ENCODE measurements at places on chromosomes 12 and 14.

DNA sequence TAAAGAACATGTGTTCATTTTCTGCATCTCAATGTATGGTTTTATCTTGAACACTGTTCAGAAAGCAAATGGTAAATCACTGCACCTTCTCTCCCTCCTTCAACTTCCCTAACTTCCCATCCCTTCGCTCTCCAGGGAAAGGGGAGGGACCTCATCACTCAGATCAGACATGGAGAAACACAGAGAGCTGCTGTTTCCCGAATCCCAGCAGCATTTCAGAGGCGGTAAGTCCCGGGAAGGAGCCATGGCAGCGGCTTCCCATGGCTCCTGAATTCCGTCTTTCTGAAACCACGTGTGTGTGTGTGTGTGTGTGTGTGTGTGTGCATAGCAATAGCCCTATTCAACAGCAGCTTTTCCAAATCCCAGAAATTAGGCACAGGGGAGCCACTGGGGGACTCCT is 125.4 kb upstream of the TMCC3 start:
- DNase-seq: no peak

DNA sequence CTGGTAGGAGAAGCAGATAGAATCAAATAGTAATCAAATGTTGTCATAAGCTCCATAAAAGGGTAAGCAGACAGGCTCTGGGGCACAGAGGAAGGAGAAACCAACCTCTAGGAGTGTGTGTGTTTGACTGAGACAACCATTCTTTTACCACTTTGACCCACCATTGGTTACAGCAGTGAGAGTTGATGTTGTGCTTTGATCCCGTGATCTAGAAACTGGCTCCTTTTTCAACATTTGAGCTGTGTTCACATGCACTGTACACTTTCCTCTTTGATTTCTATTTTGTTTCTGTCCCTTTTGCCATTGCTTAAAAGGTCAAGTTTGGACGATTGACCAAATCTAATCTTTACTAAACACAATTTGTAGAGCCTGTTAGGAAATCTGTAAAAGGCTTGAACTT is 108.0 kb downstream of the DAAM1 start:
- DNase-seq: no peak

DNA sequence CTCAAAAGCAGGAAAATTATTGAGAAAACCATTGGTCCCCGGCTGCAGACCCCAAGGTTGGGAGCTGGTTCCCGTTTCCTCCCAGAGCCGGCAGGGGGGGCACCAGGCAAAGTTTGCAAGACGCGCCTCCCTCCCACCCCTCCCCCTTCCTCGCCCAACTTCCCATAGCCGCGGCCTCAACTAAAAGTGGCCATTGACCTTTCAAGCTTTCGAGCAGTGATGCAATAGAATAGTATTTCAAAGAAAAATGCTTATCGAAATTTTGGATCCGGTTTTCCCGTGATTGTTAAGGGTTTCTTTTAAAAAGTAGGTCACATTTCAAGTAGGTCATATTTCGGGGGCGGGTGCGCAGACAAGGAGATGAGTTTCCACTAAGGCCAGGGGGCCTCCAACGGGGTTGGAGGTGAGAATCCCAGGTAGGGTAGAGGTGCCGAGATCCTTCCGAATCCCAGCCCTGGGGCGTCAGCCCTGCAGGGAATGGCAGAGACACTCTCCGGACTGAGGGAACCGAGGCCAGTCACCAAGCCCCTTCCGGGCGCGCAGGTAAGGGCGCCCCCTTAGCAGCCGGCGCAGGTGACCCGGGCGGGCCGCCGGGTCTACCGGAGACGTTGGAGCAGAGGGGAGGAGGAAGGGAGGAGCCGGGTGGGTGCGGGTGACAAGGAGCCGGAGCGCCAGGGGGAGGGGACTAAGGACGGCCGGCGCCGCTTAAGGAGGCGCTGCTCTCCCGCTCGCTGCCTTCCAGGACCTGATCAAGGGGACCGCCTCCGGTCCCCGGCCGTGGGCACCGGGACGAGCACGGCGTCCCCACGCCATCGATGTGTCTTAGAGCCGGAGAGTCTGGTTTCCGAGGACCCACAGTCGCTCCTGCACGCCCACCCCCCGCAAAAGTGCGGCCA is 2.6 kb upstream of the SOCS2 start:
- DNase-seq: peak; percentile 78

DNA sequence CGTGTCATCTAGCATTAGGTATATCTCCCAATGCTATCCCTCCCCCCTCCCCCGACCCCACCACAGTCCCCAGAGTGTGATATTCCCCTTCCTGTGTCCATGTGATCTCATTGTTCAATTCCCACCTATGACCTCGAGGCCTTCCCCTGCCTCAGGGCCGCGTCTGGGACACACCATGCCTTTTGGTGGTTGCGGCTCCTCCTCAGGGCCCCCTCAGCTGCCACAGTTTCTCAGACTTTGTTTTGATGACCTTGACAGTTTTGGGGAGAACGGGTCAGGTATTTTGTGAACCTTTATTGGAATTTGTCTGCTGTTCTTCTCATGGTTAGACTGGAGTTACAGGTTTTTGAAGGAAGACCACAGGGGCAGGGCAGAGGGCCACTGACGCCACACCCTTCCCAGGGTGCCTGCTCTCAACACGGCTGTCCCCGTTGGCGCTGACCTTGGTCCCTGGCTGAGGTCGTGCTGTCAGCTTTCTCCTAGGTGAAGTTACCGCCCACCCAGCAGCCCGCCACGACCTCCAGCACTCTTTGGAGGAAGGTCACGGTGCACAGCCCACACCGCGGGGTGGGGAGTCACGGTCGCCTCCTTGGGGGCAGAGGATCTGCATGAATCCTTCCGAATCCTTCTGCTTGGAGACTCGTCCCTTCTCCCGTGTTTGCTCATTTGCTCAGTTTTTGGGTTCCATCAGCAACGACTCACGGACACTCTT is 130.5 kb downstream of the KIF26A start:
- DNase-seq: no peak

DNA sequence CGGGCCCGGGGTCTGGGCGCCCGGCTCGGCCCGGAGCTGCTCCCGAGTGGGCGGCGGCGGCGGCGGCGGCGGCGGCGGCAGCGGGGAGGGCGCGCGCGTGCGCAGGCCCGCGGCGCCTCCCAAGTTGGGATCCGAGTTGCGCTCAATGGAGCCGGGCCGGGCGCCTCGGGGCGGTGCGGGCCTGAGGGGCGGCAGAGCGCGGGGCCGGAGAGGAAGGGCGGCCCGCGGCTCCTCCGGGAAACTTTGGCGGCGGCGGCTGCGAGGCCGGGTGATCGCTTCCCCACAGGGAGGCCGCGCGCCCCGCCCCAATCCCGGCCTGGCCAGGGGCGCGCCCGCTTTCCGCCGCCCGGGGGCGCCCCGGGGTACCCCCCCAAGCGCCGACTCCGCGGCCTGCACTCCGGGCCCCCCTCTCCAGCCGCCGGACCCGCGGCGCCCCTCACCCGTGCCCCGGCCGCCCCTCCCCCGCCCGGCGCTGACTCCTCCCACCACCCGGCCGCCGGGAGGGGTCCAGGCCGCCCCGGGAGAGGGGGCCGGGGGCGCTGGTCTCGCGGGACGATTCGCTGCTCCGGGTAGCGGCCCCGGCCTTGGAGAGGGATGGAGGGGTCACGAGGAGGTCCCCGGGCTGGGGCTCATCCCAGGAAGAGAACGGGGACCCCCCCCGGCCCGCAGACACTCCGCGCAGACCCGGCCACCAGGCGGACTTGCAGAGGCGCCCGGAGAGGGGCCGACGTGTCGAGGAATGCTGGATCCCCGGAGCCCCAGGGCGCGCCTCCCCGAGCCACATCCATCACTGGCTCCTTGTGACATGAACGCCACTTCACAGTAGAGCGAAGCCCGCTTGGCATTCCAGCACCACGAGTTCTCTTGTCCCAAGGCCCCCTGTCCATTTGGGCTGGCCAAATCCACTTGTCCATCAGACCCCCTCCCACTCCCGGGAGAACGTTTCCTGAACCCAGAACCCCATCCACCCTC is at the start of gene RILPL1:
Gene RILPL1, minus strand, starts transcription at position 48 of the 972 bp plus-strand sequence. CDS start 237 bp downstream, outside the sequence.
- peak; percentile 33 for DNase-seq

DNA sequence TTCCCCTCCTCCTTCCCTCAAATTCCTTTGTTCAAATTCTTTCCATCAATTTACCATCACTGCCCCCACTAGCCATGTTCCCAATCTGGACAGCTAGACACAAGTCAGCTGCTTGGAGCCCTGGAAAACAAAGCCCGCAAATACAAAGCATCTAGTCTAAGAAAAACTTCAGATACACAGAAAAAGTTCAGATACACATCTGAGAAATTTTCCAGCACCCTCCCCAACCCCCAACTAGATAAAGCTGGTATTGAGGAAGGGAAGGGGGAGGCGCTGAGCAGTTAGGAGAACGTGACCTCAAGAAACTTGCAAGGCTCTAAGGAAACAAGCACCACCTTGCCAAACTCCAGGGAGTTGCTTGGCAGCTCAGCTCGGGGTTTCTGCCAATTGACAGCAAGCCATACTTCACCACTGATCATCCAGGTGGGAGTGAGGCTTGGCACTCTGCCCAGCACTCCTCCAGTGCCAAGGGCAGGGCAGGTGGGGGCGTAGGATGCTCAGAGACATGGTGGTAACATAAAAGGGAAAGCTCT is 5.1 kb upstream of the CNIH1 start:
- no peak for DNase-seq

- DNase-seq: peak; percentile 2
Observed at GRCh38 chr14:105939810-105940508, 413.6 kb downstream of the TMEM121 start.

- DNase-seq: no peak
Observed at GRCh38 chr12:7907009-7907408, 29.0 kb downstream of the SLC2A3 start.

DNA sequence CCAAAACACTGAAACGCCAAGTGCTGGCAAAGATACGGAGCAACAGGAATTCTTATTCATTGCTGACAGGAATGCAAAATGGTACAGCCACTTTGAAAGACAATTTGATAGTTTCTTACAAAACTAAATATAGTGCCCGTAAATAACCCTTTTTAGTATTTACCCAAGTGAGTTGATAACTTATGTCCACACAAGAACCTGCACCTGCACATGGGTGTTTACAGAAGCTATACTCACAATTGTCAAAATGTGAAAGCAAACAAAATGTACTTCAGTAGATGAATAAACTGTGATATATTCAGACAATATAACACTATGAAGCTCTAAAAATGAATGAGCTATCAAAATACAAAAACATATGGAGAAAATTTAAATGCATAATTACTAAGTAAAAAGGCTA is 86.6 kb downstream of the ATXN7L3B start:
- DNase-seq: no peak

GRCh38 chr12:51021694-51022093 is 4.5 kb downstream of the SLC11A2 start:
- no peak for DNase-seq

DNA sequence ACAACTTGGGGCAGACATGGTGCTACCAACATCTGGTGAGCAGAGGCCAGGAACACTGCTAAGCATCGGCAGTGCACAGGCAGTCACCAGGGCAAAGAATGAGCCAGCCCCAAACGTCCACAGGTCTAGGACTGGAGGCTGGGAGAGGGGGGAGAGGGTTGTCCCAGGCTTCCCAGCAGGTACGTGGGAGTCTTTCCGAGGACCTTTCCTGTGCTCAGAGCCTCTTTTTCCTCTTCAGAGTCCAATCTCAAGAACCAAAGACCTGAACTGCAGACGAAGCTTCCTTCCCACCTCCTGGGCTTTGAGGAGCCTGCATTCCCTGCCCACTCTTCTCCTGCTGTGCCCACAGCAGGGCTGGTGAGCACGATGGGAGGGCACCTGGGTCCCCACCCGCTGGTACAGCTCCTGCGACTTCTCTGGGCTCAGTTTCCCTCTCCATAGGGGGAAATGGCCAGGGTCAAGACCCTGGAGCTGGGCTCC is 48.7 kb downstream of the DLK1 start:
- no peak for DNase-seq

GRCh38 chr14:101783260-101784016 is 21.9 kb downstream of the PPP2R5C start:
- no peak for DNase-seq

- DNase-seq: no peak
Observed at GRCh38 chr12:89970722-89971121, 262.1 kb upstream of the ATP2B1 start.

- peak; percentile 77 for DNase-seq
Observed at GRCh38 chr14:33792720-33793368, 158.0 kb downstream of the EGLN3 start.

DNA sequence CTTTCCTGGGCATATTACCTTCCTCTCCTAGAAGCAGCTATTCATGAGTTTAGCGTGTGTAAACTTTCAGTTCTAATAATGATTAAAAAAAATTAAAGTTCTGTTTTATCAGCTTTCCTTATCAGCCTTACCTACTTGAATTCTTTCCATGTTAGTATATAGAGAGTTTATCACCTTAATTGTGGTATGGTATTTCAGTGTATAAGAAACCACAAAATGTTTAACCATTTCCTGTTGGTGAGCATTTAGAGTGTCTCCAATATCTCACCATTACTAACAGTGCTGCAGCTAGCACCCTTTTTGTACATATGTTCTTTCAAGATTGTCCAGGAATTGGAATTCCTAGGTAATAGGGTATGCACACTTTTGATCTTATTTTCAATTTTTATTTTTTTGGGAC is 89.5 kb downstream of the FBXO33 start:
- DNase-seq: no peak
